Stimulated activated CD8-positive, alpha-beta memory T cell treated with anti-CD3 and anti-CD28 coated beads, Interleukin-4, amount 100 ng/mL, for 4 hours (primary cell): ENCODE measurements at places on chromosomes 7 and 10.

DNA sequence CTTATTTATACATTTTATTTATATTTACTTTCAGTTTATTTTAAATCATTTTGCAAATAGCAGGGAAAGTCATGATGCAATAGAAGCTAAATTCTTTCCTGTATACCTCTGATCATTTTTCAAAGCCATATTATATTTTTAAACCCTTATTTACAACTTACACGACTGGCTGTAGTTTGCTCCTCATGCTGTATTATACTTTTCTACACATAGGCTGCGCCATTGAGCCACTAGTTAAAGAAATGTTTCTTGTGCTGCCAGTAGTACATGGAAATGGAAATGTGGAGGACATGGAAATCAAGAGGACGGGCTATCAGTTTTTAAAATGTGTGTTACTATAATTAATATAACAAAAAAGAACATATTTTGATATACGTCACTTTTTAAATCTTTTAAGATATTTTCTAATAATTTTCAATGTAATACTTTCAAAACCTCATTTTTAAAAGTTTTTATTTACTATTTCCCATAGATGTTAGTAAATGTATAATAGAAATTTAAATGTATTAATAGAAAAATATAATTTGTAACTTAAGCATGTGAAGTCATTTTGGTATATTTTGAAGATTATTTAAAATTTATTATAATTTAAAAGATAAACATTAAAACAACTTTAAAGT is 118.5 kb downstream of the VTI1A start:
- DNase-seq = no peak

- DNase-seq = no peak
Measured at GRCh38 chr10:48670978-48671913, 13.4 kb upstream of the WDFY4 start.

- no peak for DNase-seq
Measured at GRCh38 chr10:102243309-102243708, 2.0 kb upstream of the PITX3 start.

GRCh38 chr7:114930107-114930661 is 8.3 kb downstream of the MDFIC start:
- no peak for DNase-seq

DNA sequence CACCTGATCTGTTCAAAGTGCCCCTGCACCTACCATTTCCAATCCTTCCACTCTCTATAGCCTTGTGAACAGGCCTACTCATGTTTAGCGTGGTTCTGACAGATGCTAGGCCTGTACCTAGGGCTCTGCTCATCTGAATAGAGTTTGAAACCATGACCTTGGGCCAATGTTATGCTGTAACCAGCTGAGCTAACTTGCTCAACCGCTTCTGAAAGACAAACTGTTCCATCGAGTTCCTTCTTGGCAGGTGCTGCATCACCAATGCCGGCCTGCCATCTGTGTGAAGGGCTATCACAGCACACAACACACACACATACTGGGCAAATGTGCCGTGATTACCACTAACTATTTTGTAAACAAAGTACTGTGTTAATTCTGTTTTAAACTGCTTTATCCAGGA is 419.0 kb upstream of the GALNT17 start:
- DNase-seq = no peak

GRCh38 chr10:130065251-130065650 is 45.4 kb downstream of the C10orf143 start:
- DNase-seq = no peak

- DNase-seq = no peak
Measured at GRCh38 chr10:58385784-58386112, 538 bp downstream of the TFAM start.

DNA sequence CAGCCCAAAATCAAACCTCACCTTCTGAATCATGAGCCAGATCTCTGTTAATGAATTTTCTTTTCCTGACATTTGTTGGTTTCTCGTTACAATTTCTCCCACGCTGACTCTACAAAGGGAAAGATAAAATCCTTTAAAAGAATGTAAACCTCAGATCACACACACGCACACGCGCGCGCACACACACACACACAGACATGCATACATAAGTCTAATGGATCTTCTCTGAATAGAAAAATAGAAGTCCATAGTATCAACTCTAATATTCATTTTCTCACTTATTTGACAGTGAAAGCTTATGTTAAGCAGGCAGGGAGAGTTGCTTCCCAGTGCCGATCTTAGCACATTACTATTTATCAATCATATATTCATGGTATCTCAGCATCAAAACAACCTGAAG is 1.4 kb downstream of the ETV1 start:
- no peak for DNase-seq

DNA sequence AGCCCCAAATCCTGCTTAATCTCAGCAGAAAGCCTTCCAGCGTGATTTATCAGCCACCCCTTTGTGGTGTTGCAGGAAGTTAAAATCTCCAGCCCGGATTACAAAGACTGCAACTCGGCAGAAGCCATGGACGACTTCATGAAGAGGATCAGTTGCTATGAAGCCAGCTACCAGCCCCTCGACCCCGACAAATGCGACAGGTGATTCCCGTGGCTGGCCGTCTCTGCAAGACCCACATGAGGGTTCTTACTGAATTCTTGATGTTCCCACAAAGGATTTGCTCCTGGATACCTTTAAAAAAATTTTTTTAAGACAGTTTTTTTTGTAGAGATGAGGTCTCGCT is 16.7 kb downstream of the PFKFB3 start:
- DNase-seq = no peak

DNA sequence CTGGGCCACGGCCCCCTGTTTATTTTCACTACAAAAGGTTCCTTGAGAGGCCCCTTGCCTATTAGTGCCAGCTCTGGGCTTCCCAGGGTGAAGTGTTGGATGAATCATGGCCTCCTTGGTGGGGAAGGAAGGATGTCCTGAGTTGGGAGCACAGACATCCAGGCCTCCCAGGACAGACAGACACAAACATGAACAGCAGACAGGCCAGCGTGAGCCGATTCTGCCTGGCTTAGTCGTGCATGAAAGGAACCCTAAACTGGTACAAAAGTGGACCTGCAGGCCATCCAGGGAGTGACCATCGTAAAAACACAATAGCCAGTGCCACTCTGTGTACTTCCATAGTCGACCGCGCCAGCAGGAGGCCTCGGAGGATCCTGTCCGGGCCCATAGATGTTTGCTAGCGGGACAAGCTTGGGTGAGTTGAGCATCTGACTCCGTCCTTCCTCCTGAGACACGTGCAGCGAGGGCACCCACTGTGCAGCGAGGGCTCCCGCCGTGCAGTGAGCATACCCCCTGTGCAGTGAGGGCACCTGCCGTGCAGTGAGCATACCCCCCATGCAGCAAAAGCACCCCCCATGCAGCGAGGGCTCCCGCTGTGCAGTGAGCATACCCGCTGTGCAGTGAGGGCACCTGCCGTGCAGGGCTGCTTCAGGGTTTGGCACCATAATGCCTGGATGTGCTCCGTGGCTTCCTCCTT is 51.3 kb upstream of the PRKAR1B start:
- DNase-seq = no peak

GRCh38 chr10:86699991-86700840 is 31.9 kb downstream of the LDB3 start:
- no peak for DNase-seq

- DNase-seq = no peak
Measured at GRCh38 chr10:24382979-24383663, 174.2 kb downstream of the KIAA1217 start.

DNA sequence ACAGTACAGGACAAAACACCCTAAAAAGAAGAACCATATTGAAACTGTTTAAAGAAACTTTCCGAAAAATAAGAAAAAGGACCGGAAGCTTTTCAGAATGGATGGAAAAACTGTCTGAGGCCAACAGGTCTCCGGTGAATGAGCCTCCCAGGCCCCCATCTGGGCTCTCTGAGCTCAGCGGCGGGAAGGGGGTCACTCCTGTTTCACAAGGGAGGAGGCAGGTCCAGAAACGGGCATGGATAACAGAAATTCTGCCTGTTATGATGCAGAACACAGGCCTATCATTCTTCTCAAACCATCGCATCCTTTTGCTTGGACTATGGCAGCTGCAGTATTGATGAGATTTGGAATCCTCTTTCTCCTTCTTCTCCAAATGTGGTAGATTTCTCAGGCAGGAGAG is 58.9 kb upstream of the SHH start:
- no peak for DNase-seq

DNA sequence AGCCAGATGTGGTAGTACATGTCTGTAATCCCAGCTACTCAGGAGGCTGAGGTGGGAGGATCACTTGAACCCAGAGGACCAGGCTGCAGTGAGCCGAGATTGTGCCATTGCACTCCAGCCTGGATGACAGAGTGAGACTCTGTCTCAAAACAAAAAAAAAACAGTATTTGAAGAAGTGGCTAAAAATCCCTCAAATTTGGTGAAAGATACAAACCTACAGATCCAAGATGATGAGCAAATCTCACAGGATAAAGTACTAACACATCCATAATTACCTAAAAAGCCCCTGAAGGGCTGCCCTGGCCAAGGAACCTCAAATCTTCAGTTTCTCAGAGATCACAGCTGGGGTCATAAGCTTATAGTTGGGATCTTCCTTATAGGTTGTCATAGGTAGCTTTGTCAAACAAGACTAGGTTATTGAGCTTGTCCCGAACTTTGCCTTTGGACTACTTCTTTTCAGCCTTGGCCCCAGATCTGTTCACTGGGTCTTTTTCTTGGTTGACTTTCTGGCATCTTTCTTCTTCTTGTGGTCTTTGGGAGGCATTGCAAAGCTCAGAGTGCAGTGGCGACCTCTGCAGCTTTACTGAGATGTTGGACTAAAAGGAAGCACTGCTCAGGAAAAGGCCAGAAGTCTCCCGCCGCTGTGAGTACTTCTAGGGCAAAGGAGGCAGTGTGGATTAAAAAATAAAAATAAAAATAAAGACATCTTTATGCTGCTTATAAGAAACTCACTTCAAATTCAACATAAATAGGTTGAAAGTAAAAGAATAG is 28.6 kb upstream of the SAR1A start:
- DNase-seq = no peak

- no peak for DNase-seq
Measured at GRCh38 chr7:5441840-5442503, 18.3 kb upstream of the TNRC18 start.

DNA sequence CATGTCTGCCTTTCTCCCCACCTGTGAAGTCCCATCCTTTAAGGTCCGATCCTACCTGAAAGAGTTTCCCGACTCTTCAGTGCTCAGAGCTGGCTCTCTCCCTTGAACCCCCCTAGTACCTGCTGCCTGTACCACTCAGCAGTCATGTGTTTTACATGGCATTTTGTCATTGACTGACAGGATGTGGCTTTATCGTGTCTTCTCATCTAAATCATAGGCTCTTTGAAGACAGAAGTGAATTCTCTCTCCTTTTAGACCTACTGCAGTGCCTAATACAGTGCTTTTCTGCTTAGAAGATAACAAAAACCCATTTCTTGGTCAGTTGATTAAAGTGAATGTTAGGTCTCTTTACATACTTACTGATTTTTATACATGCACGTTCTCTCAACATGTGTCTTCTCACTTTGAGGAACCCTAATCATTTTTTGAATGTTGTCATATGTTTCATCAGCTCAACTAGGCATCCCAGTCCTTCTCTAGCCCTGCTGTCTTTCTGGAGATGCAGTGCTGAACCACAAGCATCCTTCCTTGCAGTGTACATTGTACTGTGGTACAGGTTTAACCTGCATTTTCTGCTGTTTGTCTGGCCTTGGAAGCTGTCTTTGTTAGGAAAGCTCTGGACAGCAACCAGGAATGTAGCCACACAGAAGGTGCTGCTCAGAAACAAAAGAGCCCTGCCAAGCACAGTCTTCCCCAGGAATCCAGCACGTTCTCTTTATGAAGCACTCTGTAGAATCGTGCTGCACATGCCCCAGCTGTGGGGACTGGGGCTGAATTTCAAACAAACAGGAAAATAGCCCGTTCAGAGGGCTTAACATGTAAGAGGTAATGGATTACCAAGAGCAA is 28.1 kb upstream of the LRRC4 start:
- DNase-seq = no peak

- no peak for DNase-seq
Measured at GRCh38 chr7:135537905-135538304, 19.8 kb upstream of the NUP205 start.

GRCh38 chr7:152925412-152926147 is 166.0 kb downstream of the ACTR3B start:
- no peak for DNase-seq

DNA sequence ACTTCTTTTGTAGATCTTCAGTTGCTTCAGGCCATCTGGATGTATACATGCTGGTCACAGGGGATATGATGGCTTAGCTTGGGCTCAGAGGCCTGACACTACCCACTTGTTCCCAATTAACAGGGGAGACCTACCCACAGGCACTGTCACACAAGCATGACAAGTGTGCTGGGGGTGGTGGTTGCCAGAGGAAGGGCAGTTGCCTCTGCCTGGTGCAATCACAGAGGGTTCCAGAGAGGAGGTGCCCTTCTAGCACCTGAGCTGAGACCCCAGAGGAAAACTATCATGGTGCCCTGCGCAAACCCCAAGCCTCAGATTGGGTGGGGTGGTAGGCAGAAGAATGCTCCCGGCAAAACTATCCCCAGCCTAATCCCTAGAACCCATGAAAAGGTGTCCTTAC is 65.6 kb upstream of the NANOS1 start:
- DNase-seq = no peak

GRCh38 chr10:86254081-86254480 is 112.5 kb downstream of the GRID1 start:
- no peak for DNase-seq

DNA sequence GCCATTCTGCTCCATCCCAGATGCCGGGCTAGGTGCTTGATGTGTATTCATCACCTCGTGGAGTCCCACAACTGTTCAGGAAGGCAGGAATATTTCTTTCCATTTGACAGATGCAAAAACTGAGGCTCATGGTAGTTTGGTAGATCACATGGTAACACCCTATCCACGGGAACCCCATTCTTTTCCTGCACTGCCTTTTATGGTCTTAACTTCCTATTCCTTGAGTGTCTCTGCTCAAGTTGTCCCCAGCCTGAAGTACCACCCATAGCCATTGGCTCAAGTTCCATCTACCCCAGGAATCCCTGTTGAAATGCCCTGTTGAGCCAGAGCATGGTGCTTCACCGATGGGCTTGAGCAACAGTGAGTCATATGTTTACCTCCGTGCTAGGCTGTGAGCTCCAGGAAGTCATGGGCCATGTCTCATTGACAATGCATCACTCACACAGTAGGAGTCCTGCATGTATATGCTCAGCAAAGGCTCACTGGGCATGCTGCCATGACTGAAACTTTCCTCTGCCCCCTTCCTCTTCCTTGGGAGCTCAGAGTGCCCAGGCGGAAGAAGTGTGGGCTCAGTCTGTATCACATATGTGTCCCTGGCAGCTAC is 71.7 kb upstream of the ADAM12 start:
- DNase-seq = no peak

DNA sequence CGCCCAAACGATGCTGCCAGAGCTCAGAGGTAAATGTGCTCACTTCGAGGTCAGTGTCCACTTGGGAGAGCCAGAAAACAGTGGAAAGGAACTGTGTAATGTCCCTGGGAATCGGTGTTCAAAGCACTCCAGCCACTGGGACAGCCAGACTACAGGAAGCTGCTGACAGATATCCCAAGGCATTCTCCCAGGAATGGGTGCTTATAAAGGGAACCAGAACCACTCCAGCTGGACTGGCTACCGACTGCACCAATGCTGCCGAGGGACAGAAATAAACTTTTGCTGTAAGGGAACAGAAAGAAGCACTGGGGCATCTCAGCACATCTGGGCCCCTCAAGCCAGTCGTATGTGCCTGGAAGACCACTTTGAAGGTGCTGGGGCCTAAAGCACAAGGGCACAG is 76.7 kb downstream of the ATXN7L1 start:
- no peak for DNase-seq

GRCh38 chr10:6054884-6055283 is 7.3 kb downstream of the IL2RA start:
- no peak for DNase-seq

- DNase-seq = no peak
Measured at GRCh38 chr10:22976534-22976933, 48.7 kb downstream of the ARMC3 start.
